ENCODE measurements at places on chromosomes 4 and X.

- DNase-seq = no peak
Measured at GRCh38 chrX:49072712-49073095, 1.1 kb downstream of the PRAF2 start.

DNA sequence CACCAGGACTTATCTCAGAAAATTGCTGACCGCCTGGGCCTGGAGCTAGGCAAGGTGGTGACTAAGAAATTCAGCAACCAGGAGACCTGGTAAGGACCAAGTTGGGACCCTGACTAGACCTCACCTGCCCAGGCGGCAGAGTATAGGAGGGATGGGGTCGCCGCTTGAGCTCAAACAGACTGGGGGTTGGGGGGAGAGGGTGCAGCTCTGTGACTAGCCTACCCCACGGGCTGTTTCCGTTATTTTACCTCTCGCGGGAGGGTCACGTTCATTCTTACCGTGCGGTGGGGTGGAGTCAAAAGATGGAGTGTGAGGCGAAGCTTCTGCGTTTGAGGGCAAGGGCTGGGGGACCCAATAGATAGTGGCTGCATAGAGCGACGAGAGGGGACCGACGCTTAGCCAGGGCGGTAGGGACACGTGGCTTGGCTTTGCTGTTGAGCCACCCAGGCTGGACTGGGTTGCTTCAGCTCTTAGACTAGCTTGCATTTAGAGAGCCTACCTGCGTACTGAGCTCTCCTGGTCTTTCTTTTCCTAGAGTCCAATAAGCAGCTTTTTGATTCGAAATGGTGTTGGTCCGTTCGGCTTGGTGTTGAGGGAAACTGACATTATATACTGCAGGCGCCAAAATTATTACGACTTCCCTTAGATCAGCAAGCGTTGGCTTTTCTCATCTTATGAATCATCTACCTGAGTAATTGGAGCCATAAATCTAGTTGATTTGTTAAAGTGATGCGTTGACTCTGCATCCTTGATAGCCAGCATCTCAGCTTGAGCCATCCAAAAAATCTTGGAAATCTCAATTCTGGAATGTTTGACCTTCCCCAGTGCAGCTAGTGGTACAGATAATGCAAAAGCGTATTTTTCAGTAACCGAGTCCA, 591 bp downstream of the PRPS1 start:
- DNase-seq = peak; percentile 43

DNA sequence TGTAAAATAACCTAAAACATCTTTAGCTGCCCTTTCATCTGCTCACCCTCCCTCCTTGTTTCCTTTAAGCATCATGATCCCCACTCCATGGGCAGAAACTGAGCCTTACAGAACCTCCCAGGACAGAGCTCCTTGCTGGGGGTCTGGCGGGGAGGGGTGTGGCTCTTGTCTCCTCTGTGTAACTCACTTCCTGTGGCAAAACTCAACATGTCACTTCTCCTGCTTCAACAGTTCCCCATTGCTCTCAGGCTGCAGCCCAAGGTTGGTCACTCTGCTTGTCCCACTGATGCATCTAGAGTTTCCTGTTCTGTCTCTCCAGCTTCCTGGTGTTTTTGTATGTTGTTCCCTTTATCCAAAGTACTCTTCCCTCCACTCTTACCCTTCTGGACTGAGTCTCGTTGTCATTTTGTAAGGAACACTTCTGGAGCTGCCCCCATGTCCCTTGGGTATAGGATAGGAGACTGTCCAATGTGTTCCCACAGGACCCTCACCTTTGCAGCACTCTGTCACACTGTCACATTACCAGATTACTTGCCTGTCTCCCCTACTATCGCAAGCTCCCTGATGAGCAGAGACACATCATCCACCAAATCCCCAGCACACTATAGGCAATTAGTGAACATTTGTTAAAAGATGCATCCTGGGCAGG, 19.6 kb downstream of the TMEM31 start:
- peak; percentile 30 for DNase-seq

DNA sequence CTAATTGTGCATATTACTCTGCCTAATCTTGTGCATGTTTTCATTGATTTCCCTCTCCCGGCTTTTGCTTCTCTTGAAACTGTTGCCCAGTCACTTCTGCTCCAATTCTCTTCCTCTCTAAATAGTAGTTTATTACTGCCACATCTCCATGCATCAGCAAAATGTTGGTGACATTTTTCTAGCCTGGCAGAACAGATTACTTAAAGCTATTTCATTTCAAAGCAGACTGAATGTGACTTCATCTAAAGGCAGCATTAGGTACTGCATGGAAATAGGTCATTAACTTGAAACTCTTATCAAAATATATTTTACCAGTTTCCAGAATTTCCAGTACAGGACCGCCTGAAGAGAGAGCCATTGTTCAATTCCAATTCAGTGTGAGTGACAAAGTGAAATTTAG, 52.4 kb downstream of the HPGDS start:
- no peak for DNase-seq

DNA sequence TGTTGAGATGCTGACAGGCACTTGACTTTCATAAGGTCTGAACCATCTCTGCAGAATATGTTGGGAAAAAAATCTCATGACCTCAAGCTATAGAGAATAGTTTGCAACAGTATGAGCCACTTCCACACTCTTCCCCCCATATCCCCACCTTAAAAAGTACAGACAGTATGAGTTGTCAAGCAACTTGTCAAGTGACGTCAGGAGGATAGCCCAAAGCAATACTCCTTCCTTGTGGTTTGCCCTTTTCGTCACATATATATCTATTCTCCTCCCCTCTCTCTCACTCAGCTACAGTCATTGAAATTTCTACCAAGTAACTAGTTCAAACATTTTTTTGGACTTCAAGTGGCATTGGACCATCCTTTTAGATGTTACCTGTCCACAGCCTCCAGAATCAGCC, 67.7 kb downstream of the MCF2 start:
- no peak for DNase-seq

GRCh38 chr4:109996526-109996925, 83.8 kb downstream of the EGF start:
- no peak for DNase-seq

DNA sequence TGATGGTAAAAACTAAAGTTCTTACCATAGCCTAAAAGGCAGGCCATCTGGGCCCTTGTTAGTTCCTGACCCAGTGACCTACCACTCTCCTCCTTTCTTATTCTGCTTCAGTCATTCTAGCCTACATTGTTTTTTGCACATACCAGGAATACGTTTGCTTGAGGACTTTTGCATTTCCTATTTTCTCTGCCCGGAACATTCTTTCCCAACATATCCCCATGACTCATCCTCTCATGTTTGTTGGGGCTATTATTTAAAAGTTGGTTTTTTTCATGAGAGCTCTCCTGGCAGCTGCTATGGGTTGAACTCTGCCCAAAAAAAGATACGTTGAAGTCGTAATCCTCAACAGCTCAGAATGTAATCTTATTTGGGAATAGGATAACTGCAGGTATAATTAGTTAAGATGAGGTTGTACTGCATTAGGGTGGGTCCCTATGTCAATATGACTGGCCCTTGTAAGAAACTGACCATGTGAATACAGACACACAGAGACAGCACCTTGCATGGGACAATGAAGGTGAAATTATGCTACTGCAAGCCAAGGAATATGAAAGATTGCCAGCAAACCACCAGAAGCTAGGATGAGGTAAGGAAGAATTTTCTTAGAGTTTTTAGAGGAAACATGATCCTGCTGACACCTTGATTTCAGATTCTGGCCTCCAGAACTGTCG, 138.3 kb upstream of the PDHA2 start:
- no peak for DNase-seq

GRCh38 chr4:180603791-180604190, 1639.4 kb upstream of the TENM3 start:
- no peak for DNase-seq

DNA sequence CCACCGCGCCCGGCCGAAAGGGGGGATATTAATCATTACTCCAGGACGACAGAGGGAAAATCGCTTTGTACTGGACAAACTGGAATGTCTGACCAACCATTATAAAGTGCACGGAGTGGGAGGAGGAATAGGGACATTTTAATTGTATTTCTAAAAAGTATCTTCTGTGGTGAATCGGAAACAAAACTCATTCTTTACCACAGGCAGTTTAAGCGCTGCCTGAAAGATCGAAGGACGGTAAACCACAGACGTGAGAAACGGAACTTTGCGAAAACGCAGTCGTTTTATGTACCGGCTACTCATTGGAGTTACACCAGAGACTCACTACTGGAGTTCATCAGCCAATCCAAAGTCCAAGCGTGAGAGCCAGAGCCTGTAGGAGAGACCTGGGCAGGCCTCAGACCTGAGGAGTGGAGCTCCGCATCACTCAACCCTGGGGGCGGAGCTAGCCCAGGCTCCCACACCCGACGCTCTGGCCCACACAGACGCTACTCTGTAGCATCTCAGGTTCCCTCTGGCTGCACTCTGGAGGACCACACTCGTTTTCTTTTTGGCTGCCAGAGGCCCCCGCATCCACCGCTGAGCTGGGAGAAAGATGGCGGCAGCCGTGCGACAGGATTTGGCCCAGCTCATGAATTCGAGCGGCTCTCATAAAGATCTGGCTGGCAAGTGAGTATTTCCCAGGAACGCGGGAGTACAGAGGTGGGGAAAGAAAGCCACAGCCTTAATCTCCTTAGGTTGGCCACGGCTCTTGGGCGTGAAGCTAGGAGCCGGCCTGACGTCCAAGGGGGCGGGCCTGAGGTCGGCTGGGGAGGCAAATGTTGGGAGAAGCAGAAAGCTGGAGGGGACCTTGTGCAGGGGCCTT, at the start of gene COPS4:
TSS of gene COPS4 (plus strand) at position 554 of the 865 bp plus-strand sequence. CDS start at position 596, 42 bp downstream.
- DNase-seq = peak; percentile 100

DNA sequence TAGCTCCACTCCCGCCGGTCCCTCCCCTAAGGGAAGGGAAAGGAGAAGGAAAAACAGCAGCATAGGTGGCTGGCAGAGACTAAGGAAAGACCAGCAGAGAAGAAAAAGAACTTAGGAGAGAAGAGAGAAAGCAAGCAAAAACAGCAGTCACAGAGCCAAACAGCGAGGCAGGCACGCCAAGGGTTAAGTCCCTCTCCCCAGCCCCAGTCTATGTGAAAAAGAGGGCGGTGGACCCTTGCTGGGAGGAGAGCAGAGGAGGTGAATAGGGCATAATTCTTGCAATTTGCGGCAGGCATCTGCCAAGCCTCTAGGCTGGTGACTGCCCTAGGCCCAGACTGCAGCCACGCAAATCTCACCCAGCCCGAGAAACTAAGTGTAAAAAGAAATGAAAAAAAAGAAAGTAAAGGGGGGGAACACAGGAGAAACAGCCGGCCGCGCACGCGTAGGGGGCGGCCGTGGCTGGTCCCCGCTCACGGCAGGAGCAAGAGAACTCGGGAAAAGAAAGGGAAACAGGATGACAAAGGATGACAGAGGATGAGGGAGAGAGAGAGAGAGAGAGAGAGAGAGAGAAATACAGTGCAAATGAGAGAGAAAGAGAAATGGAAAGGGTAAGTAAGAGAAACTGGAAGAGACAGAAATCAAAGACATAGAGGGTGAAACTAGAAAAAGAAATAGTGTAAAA, 48.6 kb downstream of the MAGEA9 start:
- peak; percentile 26 for DNase-seq

GRCh38 chr4:78938868-78939666, at the start of gene PAQR3:
TSS of gene PAQR3 (minus strand) at chr4:78939438. CDS start at chr4:78939224, 214 bp downstream.
- DNase-seq = peak; percentile 86
